Activated naive CD8-positive, alpha-beta T cell treated with anti-CD3 and anti-CD28 coated beads, Interleukin-2, amount 10 ng/mL, durations not matched to agents 7 days and 5 days (primary cell): ENCODE measurements at places on chromosomes 3 and 15.

GRCh38 chr15:57061696-57062095 lies 143.3 kb downstream of the TCF12 start:
- DNase-seq: no peak

- no peak for DNase-seq
Measured at GRCh38 chr3:31952205-31952604, 28.9 kb downstream of the OSBPL10 start.

DNA sequence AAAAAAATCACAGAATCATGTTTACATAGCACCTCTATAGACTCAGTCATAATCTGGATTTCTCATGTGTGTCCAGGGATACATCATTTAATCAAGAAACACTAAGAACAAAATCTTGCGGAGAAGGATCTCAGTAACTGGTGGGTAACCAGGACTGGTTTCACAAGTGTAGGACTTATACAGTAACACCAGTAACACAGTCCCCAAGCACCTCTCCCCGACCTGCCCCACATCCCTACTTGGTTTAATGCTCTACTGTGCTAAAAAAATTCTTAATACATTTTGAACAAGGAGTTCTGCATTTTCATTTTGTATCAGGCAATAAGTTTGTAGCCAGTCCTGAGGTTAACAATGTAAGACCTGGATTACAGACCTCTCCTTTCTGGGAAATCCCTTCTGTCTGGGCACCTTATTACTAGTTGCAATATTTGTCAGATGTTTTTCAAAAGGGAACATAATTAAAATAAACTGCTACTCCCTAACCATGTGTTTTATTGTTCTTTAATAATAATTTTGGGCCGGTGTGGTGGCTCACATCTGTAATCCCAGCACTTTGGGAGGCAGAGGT lies 57.6 kb upstream of the BBX start:
- DNase-seq: no peak

DNA sequence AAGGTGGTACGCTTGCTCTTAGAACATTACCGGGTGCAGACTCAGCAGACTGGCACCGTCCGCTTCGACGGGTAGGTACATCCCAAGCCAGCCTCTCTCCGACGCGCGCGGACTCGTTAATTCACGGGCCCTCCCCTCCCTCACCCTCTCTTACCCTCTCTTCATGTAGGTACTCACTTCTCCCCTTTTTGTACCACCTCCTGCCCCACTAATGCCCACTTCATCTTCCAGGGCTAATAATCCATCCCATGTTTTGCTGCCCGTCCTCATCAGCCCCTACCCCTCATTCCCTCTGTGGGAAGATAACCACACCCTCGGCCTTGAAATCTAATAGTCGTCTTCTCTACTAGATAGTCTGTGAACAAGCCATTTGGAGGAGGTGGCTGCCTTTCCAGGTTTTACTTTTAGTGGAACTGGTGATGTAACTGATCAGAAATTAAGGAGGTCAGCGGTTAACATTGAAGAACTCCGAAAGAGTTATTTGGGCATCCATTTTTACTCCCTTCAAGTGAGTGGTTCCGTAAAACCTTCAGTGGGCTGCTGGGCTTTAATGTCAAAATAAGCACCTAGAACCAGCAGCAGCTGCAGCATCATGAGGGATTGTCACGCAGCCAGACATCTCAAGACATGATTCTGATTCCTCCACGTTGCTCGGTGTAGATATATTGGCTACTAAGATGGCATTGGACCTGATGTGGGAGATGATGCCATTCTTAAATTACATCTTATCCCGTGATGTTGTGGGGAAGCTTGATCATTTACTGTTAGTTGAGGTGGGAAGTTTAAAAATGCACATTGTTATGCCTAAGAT lies 1.3 kb downstream of the FEM1B start:
- no peak for DNase-seq

GRCh38 chr3:40885430-40885829 lies 313.9 kb upstream of the CTNNB1 start:
- DNase-seq: no peak

DNA sequence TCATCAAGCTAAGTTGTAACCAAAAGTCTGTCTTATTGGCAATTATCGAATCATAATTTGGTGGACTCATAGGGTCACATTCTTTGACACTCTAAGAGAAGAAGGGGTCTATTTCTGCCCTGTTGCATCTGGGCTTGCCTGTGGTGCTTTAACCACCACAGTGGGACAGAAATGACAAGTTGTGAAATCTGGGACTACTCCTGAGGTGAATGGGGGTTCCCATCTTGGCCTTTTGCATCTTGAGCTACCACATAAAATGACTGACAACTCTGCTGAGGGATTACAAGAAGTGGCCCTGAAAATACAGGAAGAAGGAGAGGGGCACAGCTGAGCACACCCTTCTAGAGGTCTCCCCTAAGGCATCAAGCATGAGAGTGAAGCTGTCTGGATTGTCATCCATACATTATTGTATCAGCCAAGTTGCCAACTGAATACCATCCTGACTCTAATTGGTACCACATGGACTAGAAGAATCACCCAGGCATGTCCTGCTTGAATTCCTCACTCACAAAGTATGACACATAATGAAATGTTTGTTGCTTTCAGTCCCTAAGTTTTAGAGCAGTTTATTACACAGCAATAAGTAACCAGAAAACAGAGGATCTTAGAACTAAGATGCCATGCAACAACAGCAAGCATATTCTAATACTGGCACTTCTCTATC lies 306.5 kb downstream of the ROBO1 start:
- DNase-seq: no peak

DNA sequence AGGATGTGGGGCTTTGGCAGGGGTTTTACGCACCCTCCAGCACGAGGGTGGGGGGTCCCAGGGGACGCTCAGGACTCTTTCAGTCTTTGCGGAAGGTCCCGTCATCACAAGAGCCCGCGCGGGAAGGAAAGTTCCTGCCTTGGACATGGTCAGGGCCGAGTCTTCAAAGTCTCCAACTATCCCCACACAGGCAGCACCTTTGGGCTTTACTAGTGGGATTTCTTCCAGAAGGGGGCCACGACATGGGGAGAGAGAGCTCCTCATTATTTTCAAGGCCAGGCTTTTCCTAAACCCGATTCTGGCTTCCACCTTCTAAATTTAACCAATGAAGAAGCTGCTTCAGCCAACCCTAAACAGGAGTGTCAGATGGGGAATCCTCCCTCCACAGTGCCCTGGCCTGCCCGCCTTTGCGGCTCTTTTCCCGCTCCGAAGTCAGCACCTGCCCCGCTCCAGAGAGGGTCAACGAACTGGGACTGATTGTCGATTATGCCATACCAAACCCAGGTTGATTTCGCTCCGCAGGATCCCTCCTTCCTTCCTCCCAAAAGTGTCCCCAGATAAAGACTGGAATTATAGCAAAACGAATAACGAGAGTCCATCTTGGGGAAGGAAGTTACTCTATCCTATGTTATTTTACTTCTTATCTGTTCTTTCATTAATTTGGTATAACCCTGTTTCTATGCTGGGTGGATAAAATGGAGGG lies 11.0 kb downstream of the SHOX2 start:
- DNase-seq: peak; percentile 29

GRCh38 chr3:104598848-104599511 lies 767.7 kb upstream of the ALCAM start:
- DNase-seq: no peak
